ENCODE measurements at places on chromosomes 6 and 20.
A peak's percentile ranks its signal among the peaks of the same experiment; 100 is the strongest.

- DNase-seq: no peak
Observed at GRCh38 chr6:149334201-149334600, 16.7 kb downstream of the TAB2 start.

DNA sequence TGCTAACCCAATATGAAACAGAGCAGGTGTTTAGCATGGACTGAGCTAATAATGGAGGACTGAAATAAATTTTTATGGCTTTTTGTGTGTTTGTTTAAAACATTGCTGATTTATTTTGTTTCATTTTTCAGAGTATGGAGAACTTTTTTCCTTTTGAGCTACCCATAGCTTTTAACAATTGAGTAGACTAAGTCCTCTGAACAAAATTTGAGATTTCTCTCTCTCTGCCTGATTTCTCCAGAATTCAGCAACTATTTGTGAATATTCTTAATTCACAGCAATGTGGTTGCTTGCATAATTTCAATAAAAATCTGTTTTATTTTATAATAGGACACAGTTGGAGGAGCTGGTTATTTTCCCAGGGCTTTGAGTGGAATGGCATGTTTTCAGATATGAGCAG is 103.7 kb downstream of the TPBG start:
- no peak for DNase-seq

DNA sequence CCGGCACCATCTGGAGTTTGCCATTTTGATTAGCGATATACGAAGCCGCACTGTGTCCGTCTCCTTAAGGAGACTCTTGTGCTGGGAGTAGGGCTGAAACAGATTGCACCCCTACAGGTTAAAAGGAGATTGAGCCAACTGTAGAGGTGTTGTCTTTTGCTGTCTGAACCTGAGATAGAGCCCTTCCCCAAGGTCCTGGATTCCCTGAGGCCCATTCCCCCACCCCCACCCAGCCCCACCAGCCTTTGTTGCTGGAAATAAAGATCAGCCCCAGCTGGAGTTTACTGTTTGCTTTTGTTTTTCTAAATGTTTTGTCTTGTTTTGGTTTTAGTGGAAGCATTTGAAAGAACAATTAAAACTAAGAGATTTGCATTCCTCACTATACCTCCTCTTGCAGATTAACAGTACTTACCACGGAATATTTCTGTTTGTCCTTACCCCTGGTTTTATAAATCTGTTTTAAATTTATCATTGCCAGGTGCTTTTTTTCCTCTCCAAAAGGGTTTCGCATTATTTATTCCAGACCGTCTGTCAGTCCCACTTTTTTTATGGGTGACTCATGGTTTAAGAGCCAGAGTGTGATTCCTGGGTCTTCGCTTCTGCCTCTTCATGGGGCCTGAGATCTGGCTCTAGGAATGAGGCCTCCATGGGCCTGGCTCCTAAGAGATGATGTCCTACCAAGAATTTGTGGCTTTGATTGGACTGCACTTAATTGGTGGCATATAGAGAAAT is 169.2 kb downstream of the DTNBP1 start:
- no peak for DNase-seq

DNA sequence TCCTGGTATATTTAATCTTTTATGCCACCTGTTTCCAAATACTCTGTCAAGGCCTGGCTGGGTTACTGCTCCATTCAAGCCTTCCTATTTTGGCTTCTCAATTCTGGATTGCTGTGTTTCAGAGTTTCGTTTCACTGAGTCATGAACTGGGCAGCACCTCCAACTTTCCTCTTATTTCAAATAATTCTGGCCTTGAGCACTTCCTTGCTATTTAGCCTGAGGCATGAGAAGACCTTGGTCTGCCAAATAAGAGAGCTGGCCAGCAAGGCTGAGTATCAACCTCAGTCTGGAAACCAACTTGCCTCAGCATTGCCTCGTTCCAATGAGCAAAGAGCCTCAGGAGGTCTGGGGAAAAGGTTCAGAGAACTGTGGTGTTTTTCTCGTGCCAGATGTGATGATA is 66.6 kb downstream of the TNFAIP3 start:
- no peak for DNase-seq

GRCh38 chr20:44800391-44801046 is 9.8 kb downstream of the RIMS4 start:
- DNase-seq: peak; percentile 42

DNA sequence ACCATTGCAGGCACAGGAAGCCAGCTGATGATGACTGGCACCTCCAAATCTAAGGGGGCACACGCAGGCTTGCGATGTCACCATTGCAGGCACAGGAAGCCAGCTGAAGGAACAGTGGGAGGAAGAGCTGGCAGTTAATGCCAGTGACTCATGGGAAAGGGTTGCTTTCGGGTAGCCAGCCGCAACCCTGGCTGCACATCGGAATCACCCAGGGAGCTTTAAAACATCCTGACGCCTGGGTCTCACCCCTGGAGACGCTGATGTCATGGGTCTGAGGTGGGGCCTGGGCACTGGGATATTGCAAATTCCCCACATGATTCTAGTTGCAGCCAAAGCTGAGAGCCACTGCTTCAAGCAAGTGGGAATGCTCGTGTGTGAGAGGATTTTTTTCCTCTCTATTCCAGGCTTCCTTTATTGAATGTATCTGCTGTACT is 16.1 kb upstream of the CCN6 start:
- no peak for DNase-seq

All from HT-29 (cell line).